ENCODE measurements at places on chromosomes 7 and 10.

GRCh38 chr10:88592381-88592780, 5.8 kb downstream of the LIPJ start:
- DNase-seq, result no peak

DNA sequence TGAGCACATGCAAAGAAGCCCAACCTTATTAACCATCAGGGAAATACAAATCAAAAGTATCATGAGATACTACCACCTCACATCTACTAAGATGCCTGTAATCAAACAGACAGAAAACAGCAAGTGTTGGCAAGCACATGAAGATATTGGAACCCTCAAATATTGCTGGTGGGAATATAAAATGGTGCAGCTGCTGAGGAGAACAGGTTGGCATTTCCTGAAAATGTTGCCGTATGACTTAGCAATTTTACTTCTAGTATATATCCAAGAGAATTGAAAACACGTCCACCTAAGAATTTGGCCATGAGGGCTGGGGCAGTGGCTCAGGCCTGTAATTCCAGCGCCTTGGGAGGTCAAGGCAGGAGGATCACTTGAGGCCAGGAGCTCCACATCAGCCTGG, 39.4 kb upstream of the TNRC18 start:
- DNase-seq, result no peak

DNA sequence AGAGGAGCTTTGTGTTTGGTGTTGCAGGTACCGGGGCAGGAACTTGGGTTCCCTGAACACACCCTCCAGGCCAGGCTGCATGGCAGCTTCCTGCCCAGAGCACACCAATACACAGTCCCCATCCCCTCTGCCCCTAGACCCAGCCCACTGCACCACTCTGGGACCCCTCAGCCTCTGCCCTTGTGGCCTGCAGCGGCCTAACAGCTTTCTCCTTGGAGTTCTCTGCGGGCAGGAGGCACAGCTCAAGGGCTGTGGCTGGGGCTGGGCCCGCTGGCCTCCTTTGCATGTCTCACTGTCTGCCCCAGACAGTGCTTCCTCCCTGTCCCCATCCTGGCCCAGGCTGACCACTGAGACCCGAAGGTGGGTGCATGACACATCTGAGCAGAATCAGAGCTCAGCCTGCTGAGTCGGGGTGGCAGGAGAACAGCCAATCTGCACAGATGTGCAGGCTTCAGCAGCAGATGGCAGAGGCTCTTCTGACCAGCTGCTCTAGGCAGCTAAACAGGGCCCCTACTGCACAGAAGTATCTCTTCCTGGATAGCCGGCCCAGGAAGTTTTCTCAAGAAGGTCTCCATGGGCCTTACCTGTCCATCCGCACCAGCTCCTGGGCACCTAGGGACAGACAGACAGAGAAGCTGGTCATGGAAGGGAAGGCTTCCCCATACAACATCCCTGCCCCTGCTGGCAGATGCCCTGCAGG, 20.8 kb downstream of the VSIR start:
- DNase-seq, result no peak

- DNase-seq, result peak; percentile 92
Observed at GRCh38 chr10:62231371-62231770, 37.3 kb downstream of the RTKN2 start.

DNA sequence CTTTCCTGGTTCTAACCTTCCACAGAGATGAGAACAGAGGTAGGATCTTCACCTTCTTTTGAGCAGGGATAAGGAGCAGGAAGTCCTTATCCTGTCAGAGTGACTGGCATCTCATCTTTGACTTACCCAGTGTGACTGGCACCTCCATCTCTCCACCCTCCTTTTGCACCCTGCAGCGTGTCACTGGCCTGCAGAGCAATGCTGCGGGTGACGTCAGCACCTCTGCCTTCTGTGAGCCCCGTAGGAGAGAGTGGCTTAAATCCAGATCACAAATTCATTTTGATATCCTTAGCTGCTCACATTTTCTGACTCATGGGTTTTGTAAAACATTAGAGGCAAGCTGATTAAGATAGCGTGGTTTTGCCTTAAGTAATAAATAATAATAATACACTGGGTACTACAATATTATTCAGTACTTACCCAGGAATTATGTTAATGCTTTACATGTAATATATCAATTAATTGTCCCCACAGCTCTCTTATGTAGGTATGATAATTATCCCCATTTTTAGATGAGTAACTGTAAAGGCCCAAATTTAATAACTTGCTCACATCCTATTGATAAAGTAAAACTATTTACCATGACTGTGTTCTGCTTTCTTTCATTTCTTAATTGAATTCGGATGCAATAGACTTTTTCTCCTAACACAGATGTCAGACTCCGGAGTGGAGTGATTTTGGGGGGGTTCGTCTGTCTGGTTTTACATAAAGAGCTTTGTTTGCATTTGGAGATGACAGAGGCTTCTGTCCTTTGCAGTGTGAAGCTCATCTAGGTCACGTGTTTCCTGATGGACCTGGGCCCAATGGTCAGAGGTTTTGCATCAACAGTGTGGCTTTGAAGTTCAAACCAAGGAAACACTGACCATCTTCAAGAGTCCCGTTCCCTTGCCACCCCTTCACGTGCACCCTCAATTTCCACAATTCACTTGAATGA, 24.9 kb downstream of the MSRB2 start:
- DNase-seq, result no peak

DNA sequence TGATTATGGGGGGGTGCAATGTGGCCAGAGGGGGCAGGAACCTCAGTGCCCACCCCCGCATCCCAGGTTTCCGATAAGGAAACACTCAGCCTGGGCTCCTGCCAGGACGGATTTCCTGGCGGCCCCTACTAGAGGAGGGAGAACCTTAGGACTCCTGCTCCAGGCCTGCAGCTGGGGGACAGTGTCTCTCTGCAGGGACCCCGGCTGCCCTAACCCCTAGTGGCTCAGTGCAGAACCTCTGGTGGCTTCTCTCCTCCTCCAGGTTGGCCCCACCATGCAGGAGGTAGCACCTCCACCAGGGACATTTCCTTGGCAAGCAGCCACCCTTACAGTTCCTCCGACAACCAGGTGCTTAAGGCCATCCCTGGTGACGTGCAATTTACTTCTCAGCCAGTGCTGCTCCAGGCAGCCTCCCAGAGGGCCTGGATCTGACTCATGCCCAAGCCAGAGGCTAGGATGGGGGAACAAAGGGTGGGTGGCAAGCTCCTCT, 31.9 kb downstream of the SH2B2 start:
- DNase-seq, result no peak

DNA sequence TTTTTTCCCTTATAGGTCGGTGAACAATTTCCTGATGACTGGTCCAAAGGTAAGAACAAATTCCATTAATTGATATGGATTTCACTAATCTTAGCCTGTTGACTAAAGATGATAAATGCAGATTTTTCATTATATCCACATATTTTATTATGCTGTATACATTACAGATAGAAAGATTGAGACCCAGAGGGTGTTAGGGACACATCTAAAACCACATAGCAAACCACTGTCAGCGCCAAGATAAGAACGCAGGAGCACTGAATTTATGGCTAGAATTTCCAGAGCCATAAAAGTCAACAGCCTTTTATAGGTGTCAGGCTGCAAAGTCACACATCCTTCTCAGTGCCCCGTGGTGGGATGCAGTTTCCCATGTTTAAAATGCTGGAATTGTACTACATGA, 16.2 kb downstream of the WNT8B start:
- no peak for DNase-seq

GRCh38 chr7:72394016-72394415, 18.1 kb downstream of the CALN1 start:
- no peak for DNase-seq

GRCh38 chr10:125991392-125991791, 95.0 kb downstream of the FANK1 start:
- DNase-seq, result no peak

GRCh38 chr7:30726296-30727006, 25.5 kb upstream of the INMT start:
- no peak for DNase-seq

DNA sequence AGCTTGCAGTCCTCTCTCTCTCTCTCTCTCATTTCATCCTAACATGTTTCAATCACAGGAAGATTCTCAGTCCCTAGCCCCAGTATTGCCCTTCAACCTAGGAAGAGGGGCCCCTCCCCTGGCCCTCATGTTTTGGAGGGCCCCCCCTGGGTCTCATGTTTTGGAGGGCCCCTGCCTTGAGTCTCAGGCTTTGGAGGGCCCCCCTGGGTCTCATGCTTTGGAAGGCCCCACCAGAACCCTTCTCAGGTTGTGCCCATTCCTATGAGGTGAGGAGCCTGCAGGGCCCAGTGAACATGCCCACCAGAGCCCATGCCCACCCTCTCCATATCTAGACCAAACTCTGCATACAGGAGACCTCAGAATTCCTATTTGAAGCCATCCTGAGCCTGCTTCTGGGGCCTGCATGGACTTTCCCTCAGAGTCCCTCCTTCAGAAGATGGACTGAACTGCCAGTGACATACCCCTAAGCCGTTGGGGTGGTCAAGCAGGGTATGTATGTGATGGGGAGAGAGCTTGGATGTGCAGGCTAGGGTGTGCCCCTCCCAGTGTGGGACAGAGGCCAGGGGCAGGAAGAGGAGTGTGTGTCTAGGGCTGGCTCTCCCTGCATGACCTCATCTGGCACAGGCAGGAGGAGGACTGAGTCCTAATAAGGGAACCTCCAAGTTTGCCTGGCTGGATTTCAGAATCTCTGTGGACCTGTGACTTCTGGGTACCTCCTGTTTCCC, 8.1 kb upstream of the VDAC2 start:
- peak; percentile 68 for DNase-seq

GRCh38 chr10:77027576-77027975, 610.0 kb downstream of the KCNMA1 start:
- no peak for DNase-seq

GRCh38 chr10:76550806-76551205, 1086.8 kb downstream of the KCNMA1 start:
- DNase-seq, result peak; percentile 54

- no peak for DNase-seq
Observed at GRCh38 chr10:8189458-8189857, 135.0 kb downstream of the GATA3 start.

- DNase-seq, result no peak
Observed at GRCh38 chr10:20694296-20694695, 202.8 kb downstream of the NEBL start.

GRCh38 chr10:17783751-17784150, 25.4 kb upstream of the MRC1 start:
- no peak for DNase-seq

GRCh38 chr7:129497156-129497555, 5.2 kb upstream of the SMKR1 start:
- no peak for DNase-seq

DNA sequence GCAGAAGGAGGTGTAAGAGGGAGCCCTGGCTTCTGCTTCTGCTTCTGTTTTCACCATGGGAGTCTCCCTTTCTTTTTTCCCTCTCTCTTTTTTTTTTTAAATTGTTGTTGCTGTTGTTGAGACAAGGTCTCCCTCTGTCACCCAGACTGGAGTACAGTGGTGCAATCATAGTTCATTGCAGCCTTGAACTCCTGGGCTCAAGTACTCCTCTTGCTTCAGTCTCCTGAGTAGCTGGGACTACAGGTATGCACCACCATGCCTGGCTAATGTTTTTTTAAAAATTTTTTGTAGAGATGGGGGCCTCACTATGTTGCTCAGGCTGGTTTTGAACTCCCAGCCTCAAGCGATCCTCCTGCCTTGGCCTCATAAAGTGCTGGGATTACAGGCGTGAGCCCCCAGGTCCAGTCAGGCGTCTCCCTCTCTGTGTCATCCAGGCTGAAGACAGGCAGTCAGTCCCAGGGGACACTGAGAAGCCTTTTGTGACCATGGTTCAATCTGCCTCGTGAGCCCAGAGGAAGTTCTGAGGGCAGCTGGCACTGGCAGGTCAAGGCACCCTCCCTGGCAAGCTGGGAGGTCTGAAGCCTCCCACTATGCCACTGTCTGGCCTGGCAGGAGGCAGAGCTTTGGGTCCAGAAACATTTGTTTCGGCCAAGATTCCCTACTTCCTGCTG, 33.6 kb upstream of the NPFFR1 start:
- DNase-seq, result no peak

DNA sequence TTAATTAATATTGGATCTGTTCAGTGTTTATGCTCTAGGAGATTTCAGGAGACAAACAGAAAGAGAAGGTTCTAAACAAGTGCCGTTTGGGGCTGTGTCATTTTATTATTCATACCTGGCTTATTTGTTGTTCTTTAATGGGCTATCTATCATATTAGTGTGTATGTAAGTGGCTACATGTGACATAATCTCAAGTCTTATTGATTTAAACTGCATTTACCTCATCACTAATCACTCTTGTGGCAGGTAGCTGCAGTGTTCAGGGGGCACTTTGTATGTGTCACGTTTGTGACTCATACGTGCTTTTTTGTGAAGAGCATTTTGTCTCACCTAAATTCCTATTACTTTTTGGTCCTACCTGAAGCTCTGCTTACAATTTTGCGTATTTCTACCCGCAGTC, 95.4 kb downstream of the EXOC4 start:
- no peak for DNase-seq

DNA sequence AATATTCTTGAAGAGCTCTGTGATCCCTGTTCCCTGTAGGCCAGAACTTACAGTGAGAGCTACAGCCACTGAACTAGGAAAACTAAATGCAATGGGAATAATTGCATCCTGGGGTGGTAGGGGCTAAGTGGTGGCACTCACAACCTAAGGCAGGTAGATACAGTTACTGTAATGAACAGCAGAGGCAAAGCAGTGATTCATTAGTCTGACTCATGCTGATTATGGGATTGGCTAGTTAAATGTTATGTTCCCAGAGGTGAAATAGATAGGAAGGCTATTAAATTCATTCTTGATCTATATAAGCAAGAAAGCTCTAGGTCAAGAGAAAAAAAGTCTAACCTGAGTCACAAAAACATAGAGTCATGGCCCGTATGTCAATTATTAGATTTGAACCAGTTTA, 173.1 kb upstream of the MALRD1 start:
- no peak for DNase-seq

- DNase-seq, result no peak
Observed at GRCh38 chr7:46206476-46207060, 285.5 kb upstream of the IGFBP3 start.

GRCh38 chr7:47452295-47452694, 129.6 kb downstream of the TNS3 start:
- DNase-seq, result no peak

- peak; percentile 12 for DNase-seq
Observed at GRCh38 chr10:34885898-34886297, 70.8 kb upstream of the PARD3 start.

DNA sequence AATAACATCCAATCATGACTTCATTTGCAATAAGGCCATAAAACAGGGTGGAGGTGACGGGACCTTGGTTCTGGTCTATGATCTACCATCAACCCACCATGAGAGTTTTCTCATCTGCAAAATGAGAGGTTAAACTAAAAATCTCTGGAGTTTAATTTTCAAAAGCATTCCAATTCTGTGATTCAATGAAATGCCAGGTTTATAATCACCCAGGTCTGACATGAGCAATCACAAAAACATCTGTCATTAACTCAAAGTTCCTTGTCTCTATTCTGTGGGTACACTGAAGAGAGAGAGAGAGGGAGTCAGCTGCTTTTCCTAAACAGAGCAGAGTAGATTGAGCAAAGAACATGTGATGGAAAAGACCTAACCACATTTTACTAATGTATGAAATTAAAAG, 75.4 kb downstream of the NUDCD3 start:
- peak; percentile 54 for DNase-seq
